ENCODE measurements at places on chromosomes 1 and 21.

- no peak for DNase-seq
Observed at GRCh38 chr1:153928245-153928644, 5.5 kb upstream of the GATAD2B start.

- DNase-seq = peak; percentile 22
Observed at GRCh38 chr1:19074361-19074901, 118.0 kb upstream of the IFFO2 start.

DNA sequence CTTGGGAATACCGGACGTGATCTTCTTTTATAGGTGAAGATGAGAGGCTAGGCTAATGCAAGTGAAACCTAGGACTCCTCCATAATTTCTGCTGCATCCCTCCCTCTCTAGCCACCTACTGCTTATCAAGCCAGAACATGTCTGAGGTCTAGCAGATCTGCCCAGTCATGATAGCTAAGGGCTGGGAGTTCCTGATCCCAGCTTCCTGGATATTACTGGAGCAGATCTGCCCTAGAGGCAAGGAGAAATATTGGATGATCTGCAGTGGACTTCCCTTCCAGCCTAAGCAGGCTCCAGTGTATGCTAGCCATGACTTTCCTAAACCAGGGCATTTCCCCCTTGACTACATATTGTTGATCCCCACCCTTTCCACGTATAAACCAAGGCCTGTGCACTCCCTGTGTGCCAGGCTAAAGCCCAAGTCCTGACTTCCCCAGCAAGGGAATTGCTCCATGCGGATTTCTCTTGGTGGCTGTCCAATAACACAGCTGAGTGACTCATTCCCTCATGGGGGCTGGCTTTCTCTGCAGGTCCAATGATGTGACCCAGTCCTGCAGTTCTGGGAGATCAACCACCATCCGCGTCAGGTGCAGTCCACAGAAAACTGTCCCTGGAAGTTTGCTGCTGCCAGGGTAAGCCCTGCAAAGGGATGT is 15.5 kb upstream of the SARS1 start:
- DNase-seq = no peak

GRCh38 chr1:4614371-4615137 is 39.9 kb upstream of the AJAP1 start:
- DNase-seq = no peak

GRCh38 chr1:61121631-61122030 is 39.3 kb downstream of the NFIA start:
- no peak for DNase-seq

DNA sequence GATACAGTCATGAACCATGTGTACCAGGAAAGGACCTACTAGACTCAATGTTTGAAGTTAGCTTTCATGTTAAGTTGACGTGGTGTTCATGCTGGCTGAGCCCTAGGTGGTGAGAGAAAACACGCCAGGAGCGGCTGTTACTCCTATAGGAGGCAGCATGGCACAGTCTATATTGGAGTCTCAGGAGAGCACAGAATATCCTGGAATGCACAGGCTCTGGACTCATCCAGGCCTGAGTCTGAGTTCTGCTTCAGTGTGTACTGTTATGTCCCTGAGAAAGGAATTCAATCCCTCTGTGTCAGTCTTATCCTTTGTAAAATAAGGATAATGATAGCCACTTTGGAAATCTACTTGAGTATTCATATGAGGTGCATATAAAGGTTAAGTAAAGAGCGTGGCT is 41.2 kb downstream of the DPT start:
- no peak for DNase-seq

- DNase-seq = peak; percentile 21
Observed at GRCh38 chr1:203796236-203796605, 798 bp downstream of the ZBED6 start.

Data from stimulated activated CD4-positive, alpha-beta T cell treated with anti-CD3 and anti-CD28 coated beads, TNF-alpha, amount 100 ng/mL, for 24 hours (primary cell).